ENCODE measurements at places on chromosomes 3 and 15.

DNA sequence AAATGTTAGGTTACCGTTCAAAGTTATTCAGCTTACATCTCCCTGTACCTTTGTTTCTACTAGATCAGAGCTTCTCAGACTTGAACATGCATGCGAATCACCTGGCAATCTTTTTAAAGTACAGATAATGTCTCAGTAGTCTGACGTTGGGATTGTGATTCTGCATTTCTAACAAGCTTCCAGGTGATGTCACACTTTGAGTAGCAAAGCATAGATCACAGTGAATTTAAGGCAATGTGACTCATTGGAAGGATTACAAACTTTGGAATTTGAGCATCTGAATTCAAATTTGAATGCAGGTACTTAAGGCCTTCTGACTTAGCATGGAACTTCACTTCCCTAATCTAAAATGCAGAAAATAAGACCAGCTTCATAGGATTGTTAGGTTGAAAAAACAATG, 10.8 kb upstream of the ZMAT3 start:
- peak; percentile 25 for DNase-seq

GRCh38 chr15:37097144-37097919, 3.0 kb downstream of the MEIS2 start:
- peak; percentile 31 for DNase-seq

DNA sequence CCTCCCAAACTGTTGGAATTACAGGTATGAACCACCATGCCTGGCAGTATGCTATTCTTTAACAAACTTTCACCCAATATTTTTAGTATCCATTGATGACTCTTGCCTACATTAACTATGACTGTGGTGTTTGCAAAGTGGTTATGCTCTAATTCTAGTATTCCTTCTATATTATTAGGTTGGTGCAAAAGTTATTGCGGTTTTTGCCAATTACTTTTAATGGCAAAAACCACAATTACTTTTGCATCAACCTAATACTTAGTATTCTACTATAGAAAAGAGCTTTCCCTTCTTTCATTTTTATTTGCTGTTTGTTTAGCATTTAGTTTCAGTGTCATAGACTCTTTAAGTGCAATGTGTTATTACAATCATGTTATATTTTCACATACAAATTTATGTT, 760.6 kb downstream of the NR2F2 start:
- DNase-seq: no peak

GRCh38 chr3:158106766-158107471, 699 bp upstream of the SHOX2 start:
- peak; percentile 57 for DNase-seq

DNA sequence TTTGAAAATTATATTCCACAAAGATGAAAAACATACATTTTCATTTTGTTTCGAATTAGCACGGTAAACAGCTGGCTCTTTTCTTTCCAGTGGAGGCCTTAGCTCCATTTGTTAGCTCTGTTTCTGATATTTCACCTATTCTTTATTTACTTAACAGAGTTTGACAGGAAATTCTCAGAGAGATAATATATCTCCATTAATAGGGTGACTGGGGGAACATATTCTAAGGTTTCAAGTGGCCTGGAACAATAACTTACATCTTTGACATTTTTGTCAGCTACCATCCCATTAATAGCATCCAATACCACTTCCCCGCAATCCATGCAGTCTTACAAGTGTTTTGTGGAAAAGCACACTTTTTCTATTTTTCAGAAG, 577.6 kb upstream of the MDFIC2 start:
- DNase-seq: no peak

GRCh38 chr15:82585072-82585471, 44.8 kb upstream of the RPS17 start:
- DNase-seq: peak; percentile 13
